ENCODE measurements at places on chromosomes 2 and 18. TPM values are rescaled to one million over a fixed set of nuclear protein-coding genes. Genes with fewer than 3 reads are reported as not detected.

Gene CXCR4
- total RNA-seq, result 7.0 TPM

Gene MC4R
- 3.5 TPM for total RNA-seq

GRCh38 chr2:96103761-96104486, 12.4 kb downstream of the ADRA2B start:
- peak; percentile 14 for DNase-seq

- no peak for DNase-seq
Measured at GRCh38 chr2:240362826-240363745, 72.4 kb upstream of the GPC1 start.

DNA sequence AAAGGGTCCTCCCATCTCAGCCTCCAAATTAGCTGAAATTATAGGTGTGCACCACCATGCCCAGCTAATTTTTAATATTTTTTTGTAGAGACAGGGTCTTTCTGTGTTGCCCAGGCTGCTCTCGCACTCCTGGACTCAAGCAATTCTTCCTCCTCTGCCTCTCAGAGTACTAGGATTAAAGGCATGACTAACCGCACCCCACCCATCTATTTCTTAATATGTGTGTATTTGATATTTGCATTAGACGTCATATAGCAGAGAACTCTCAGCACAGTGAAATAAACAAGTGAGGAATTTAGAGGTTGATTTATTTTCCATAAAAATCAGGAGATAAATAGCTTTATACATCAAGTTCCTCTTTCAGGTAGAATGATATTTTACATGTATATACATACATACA, 213.5 kb downstream of the FSIP2 start:
- no peak for DNase-seq

GRCh38 chr2:86790676-86791572, at the start of gene CD8A:
CD8A (minus strand) TSS chr2:86790913; CDS start chr2:86790825, 88 bp downstream.
- no peak for DNase-seq

Measured in dorsolateral prefrontal cortex (tissue), 122 donors.